Type B pancreatic cell (in vitro differentiated cells): ENCODE measurements at places on chromosomes 5 and 9.

- no peak for DNase-seq
Observed at GRCh38 chr9:74848153-74848525, 39.6 kb downstream of the TRPM6 start.

DNA sequence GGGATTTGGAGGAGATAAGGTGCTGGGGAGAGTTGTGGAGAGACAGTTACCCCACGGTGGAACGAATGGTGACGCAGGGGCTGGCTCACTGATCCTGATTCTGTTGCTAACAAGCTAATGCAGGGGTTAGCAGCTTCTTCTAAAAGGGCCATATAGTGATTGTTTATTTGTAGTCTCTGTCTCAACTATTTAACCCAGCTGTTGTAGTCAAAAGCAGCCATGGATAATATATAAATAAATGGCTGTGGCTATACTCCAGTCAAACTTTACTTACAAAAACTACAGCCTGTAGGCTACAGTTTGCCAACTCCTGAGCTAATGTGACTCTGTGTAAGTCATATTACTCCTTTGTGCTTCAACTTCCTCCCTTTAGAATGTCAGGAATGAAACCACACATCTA, 21.8 kb downstream of the STOM start:
- DNase-seq, result no peak

DNA sequence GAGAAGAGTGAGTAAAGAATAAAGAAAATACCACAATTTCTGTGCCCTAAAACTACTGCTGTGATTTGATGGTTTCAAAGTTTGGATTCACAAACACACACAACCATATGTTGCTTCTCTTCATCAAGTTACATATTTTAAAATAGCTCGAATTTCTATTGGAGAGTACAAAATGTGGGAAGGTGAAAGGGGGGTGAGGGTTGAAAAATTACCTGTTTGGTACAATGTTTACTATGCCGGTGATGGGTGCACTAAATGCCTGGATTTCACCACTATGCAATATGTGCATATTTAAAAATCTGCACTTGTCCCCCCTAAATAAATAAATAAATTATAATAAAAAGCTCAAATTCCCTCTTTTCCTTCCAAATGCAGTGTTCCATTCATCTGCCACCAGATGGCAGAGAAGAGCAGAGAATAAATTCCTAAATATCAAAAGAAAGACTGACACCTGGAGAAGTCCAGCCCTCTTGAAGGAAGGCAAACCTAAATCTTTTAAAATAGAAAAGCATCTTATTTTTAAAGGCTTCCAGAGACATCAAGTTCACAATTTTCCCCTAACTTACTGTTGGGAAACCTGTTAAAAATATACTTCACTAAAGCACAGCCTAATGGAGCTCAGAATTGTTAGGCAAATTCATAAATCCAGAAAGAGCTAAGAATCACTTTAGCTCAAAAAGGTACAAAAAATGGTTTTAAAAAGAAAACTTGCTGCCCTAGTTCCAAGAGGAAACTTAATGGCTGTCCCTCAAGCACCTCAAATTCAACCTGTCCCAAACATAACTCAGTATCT, 24.8 kb upstream of the HNRNPA0 start:
- no peak for DNase-seq

- DNase-seq, result no peak
Observed at GRCh38 chr5:85663708-85664031, 954.1 kb upstream of the COX7C start.

GRCh38 chr9:89312222-89312571, 1.2 kb downstream of the CKS2 start:
- no peak for DNase-seq

DNA sequence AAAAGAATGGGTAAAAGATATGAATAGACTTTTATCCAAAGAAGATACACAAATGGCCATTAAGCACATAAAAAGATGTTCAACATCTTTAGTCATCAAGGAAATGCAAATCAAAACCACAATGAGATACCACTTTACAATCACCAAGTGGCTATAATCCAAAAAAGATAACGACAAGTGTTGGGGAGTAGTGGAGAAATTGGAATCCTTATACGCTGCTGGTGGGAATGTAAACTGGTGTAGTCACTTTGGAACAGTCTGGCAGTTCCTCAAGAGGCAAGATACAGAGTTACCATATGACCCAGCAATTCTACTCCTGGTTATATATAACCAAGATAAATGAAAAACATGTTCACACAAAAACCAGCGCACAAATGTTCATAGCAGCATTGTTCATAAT, 234.9 kb downstream of the SPATA31D1 start:
- DNase-seq, result no peak

GRCh38 chr5:127909066-127909465, 174.5 kb upstream of the SLC12A2 start:
- no peak for DNase-seq

DNA sequence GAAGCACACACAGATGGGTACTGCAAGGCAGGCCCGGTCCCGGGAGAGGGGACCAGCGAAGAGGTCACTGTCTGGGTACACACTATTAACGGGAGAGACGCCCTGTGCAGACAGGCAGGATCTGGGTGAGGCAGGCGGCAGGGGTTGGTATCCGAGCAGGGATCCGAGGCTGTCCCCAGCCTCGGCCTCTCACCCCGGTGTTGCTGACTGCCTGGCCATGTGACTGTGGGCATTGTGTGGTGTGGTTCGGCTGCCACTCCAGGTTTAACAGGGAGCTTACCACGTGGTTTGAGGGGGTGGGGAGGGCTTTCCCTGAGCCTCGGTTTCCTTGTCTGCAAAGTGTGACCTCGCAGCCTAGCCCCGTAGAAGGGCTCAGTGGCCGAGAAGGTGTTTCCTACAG, 11.1 kb upstream of the RALGDS start:
- DNase-seq, result no peak

- no peak for DNase-seq
Observed at GRCh38 chr5:107766439-107766838, 95.7 kb upstream of the EFNA5 start.

GRCh38 chr9:127927988-127928675, 2.4 kb downstream of the PIP5KL1 start:
- DNase-seq, result no peak

- DNase-seq, result no peak
Observed at GRCh38 chr5:83095957-83096539, 18.7 kb downstream of the XRCC4 start.

DNA sequence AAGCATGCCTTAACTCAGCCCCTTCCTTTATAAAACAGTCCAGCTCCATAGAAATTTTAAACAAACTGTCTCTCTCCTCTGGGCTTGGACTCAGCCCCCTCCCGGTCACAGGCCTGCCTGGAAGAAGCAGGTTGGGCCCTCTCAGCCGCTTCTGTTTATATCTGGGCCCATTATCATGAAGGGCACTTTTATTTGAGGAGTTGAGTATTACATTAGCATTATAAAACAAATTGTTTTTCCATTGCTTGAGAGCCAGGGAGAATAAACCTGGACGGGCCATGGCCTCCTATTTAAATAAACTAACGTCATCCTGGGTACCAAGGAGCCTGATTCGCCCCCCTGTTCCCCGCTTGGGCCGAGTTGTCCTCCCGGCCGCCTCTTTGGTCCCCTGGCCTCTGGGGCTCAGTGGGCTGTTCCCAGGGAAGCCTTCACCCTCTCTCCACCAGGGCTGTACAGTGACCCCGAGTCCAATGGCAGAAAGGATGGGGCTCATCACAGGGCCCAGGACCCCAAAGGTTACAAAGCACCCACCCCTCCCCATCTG, 13.2 kb downstream of the IRX2 start:
- DNase-seq, result no peak

DNA sequence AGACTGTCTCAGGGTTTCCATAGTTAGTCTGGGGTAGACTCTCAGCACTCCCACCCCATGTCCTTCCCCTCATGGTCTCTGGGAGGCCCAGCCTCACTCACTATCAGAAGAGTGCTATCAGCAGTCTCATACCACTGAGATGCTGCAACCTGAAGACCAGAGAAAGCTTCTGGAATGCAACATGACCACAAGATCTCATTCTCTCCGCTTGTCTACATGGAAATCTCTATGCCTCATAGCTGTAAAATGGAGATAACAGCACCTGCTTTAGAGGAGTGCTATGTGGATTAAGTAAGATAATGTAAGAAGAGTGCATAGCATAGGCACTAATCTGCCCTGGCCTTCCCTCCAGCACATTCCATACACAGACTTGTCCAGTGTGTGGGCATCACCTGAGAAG, 47.0 kb upstream of the ZNF169 start:
- no peak for DNase-seq

DNA sequence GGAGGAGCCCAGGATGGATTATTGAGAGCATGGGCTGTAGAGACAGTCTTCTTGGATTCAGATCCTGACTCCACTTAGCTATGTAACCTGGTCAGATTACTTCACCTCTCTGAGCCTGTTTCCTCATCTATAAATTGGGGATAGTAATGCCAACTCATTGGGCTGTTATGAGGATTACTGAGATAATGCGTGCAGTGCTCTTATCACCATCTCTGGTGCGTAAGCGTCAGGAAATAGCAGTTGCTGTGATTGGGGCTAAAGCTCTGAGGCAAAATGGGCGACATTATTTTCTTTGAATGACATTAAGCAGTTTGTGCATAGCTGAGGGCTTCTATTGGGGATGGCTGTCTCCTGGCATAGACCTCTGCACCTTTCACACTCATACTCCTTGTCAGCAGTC, 995 bp upstream of the MSMP start:
- DNase-seq, result no peak

DNA sequence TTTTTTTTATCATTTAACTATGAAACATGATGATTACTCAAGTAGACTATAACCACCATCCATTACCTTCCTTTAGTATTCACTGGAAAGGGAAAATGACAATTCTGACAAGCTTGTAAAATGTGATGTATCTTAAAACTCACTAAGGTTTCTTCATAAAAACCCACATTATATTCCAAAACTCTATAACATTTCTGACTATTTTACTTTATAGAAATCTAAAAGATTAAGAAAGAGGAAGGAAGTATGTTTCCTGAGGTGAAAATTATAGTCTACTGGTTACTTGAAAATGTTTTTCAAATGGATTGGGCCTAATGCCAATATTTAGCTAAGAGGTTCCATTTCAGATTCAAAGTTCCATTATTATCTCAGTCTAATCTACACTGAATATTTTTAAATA, 1982.2 kb upstream of the C9orf72 start:
- DNase-seq, result no peak

DNA sequence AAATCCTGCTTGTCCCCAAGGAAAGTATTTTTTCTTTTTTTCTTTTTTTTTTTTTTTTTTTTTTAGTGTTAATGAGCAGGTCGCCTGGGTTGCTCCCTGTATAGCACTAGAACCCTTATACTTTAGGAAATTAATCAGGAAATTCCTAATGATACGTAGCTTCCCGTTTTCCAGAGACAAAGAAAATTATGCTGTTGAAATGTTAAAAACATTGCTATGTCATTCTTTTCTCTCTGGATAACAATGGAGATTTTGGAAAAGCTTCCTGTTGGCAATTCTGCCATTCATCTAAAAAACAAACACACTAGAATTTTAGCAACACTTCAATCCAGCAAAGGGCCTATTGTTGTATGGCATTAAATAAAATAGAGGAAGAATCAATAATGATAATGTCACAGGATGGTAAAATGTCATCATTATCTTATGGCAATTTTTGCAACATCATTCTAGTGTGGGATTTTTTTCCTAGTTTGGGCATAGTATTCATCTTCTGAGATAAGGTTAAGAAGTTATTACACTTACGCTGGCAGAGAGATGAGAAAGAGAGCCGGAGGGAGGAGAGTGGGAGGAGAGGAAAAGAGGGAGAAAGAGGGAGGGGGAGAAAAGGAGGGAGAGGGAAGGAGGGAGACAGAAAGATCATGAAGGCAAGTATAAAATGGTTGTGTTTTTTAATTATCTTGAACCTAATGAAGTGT, 315.8 kb upstream of the PDE4D start:
- no peak for DNase-seq

DNA sequence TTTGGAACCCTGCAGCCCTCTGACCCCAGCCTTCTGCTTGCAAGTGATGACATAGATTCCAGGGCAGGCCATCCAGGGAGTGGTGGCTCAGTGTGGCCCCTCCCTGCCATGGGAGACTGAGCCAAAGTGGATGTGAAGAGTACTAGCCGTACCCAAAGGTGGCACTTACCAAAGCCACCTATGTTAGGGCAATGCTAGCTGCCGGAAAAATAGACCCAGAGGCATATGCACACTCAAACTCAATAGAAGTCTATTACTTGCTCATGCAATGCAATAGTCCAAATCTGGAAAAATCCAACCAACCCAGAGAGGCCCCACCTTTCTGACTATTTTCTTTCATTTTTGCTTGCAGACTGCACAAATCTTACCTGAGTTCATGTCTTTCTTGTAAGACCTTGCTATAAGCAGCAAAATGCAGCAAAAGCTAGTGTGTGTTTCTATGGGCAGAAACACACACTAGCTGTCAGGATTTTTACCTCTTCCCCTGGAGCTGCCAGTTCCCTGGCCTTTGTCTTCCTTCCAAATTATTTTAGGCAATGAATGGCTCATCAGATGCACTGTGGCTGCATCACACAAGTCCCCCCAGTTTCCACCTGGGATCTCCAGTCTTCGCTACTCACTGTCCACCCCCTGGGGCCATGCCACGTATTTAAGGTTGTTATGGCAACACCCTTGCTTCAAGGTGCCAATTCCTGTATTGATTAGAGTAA, 74.0 kb downstream of the HRH2 start:
- no peak for DNase-seq

GRCh38 chr5:111124793-111125192, 32.6 kb downstream of the WDR36 start:
- DNase-seq, result no peak

DNA sequence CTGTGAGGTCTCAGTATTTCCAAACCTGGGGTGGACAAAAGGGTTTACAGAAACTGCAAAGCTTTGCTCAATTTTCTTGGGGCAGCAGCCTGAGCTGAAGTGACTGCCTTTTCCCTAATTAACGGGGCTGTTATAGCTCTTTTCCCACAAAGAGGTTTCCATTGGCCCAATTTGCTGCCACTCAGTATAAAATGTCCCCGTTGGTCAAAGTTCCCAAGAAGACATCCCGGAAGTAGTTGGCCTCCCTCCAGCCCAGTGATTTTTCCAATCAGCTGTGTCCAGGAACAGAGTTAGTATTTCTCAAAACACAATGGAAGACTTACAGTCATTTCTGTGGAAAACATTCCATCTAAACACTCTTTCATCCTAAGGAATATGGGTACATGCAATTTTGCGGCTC, 643.6 kb downstream of the ACTL7B start:
- DNase-seq, result no peak

- DNase-seq, result no peak
Observed at GRCh38 chr5:172144291-172144815, 43.7 kb downstream of the STK10 start.

GRCh38 chr5:109413458-109413857, 3.7 kb upstream of the PJA2 start:
- no peak for DNase-seq
